ENCODE measurements at places on chromosomes 3 and 15.

GRCh38 chr3:15635121-15635661 is 33.6 kb downstream of the BTD start:
- no peak for DNase-seq

- DNase-seq, result no peak
Measured at GRCh38 chr3:170553788-170554757, 31.8 kb downstream of the SLC7A14 start.

DNA sequence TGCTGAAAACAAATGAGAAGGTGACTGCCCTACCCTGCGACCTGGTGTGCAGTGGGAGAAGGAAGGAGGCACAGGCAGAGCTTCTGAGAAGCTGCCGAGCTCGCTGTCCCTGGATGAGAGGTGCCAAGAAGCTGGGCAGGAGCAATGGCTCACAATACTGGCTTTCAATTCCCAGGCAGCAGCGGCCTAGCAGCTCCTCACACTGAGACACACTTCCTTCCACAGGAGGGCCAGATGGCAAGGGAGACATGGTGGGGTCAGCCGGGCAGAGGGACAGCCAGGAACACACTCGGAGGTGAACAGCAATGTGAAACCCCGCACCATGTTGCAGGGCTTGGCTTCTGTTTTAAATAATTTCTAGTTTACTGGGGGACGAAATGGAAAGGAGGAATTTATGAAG is 314.6 kb downstream of the EPHB1 start:
- no peak for DNase-seq

DNA sequence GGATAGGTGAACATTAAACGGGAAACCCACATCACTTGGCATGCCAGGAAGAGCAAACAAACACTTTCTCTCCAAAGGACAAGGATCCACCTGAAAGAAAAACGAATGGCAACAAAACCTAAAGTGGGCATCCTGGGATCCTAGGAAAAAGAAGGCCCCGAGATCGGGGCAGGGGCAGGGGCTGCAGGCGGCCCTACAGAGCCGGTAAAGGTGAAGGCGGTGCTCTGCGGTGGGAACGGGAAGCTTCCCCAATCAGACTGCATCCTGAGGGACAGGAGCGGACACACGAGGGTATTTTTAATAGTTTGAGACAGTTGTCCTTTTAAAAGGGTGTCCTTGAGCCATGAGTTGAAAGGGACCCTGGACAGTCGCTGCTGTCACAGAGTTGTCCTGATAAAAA is 24.9 kb upstream of the GABRA5 start:
- DNase-seq, result no peak

GRCh38 chr3:66615643-66616301 is 115.0 kb upstream of the LRIG1 start:
- no peak for DNase-seq

Measured in RWPE2 (cell line).